ENCODE measurements at places on chromosomes 12 and 14. TPM values are rescaled to one million over a fixed set of nuclear protein-coding genes. Genes with fewer than 3 reads are reported as not detected.

C12orf42 gene
- polyA plus RNA-seq: not detected

NTF3 gene
- polyA plus RNA-seq: not detected

CLEC1A gene
- polyA plus RNA-seq: not detected

TAS2R30 gene
- not detected for polyA plus RNA-seq

RPL41 gene
- polyA plus RNA-seq: 9,815 TPM

DCN gene
- polyA plus RNA-seq: not detected

ZC2HC1C gene
- polyA plus RNA-seq: 2.7 TPM

TMEM132D gene
- not detected for polyA plus RNA-seq

CSRP2 gene
- polyA plus RNA-seq: 23.6 TPM

- no peak for DNase-seq
Observed at GRCh38 chr12:113474635-113475436, 3.2 kb upstream of the LHX5 start.

DNA sequence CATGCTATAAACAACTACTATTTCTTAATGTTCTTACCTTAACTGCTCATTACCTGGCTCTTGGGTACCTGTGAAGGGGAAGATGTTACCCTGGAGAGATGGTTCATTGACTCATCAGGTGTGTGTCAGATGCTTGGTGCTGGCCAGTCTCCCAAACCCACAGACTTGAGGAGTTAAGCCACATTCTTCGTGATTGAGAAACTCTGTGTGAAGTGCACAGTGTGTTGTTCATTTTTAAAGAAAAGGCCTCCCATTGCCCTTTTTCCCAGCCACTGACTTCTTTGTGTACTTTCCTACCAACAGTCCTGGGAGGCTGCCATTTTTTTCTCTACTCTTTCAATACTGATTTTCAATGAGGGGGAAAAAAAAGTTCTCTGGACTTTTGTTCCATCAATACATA is 3.2 kb downstream of the MGST1 start:
- DNase-seq: peak; percentile 81

DNA sequence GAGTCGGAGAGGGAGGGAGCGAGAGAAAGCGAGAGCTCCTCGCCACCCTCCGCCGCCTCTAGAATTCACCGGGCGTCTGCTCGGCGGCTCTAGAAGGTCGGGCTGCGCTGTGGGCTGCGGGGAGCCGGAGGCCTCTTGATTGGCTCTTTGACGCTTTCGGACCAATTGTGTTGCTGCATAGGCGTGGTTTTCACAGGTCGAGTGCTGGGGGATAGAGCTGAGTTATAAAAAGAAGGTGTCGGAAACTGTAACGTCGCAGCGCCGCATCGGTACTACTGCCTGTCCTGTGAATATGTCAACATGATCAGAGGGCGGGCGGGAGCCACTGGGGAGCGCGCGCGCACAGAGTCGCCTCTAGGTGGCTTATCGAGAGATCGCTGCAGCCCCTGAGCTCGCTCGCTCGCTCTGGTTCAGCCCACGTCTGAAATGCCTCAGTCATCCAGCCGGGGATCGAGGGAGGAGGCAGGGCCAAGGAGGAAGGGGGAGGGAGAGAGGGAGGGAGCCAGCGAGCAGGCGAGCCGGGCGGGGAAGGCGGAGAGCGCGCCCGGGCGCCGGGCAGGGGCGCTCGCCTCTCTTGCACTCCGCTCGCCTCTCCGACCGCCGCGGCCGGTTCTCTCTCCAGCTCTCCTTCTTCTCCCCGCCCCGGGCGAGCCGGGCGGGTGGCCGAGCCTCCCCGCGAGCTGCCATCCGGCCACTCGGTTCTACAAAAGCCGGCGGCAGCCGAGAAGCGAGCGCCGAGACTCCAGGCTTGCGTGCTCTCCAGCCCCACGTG is at the start of gene TBX3:
Gene TBX3, minus strand, starts transcription at position 78 of the 772 bp plus-strand sequence. CDS start 975 bp downstream, outside the sequence.
- DNase-seq: peak; percentile 100

DNA sequence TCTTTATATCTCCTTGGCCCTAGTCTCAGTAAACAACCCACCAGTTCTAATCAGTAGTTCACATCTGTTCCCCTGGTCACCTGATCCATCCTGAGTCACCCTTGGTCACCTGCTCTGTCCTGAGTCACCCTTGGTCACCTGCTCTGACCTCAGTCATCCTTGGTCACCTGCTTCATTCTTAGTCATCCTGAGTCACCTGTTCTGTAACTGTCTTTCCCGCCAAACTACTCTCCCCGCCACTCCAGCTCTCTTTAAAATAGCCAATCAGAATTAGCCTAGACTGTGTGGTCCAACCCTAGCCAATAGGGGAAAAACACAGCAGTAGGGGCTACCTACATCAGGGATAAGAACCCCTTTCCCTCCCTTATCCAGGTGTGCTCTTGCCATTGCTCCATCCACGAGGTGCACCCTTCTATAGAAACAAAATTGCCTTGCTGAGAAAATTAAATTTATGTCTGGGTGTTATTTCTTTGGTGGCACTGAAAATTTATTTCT is 245.4 kb upstream of the DIO3 start:
- DNase-seq: peak; percentile 48

GRCh38 chr12:113910751-113911272 is 55.3 kb downstream of the RBM19 start:
- no peak for DNase-seq

GRCh38 chr12:69129564-69129963 is 109.8 kb upstream of the CPSF6 start:
- DNase-seq: no peak

DNA sequence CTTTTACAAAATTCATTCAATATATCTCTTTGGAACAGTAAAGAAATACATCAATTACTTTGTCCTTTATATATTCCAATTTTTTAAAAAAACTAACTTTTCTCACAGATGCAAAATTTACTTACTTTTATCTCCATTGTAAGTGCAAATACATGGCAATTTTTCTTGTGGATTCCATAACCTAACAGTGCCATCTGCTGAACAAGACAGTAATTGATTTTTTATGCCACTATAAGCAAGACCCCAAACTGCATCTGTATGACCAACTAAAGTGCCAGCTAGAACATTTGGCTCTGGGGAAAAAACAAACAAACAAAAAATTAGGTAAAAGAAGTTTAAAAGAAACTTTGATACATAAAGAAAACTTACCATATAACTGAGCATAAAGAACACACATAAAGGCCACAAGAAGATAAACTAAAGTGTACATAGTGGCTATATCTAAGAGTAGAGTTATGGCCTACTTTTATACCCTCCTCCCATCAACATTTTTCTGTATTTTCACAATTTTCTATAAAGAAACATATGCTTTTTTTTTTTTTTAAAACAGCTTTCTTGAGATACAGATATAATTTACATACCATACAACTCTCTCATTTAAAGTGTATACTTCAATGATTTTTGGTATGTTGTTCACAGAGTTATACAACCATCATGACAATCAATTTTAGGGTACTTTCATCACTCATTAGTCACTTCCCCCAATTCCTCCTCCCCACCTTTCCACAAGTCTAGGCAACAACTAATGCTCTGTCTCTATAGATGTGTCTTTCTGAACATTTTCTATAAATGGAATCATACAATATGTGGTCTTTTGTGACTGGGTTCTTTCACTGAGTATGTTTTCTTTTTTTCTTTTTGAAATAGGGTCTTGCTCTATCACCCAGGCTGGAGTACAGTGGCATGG is 32.6 kb downstream of the COCH start:
- DNase-seq: no peak

DNA sequence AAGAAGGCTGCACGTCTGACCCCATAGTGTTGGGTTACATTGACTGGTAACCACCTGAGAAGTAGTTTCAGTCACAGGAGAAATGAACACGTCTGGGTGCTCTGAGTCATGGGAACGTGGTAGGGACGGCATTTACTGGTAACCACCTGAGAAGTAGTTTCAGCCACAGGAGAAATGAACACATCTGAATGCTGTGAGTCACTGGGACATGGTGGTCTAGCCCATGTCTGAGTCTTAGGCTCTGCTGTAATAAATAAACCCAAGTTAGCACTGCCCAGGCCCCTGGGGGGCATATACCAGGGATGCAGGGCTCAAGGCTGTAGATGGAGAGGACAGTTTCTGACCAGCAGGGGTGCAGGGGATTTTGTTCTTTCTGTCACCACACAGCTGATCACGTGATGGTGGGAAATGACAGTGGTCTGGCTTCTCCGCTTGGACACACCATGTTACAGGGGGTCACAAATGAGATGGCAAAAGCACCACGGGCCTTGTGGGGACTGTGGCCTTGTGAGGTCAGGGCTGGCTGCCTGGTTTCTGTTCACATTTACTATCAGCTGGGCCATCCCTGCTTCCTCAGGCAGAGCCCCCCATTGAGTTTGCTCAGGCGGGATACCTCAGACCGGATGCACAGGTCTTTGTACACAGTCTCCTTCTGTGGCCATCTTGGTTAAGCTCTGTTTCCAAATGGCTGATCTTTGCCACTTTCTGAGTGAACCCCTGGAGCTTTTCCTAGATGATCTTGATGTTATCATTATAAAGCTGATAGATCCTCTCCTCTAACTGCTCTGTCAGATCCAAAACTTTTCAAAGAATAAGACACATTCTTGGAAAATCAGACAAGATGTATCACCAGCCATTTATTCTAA is 9.8 kb upstream of the C12orf42 start:
- DNase-seq: no peak

- DNase-seq: peak; percentile 7
Observed at GRCh38 chr14:81710232-81710845, 176.7 kb upstream of the SEL1L start.

DNA sequence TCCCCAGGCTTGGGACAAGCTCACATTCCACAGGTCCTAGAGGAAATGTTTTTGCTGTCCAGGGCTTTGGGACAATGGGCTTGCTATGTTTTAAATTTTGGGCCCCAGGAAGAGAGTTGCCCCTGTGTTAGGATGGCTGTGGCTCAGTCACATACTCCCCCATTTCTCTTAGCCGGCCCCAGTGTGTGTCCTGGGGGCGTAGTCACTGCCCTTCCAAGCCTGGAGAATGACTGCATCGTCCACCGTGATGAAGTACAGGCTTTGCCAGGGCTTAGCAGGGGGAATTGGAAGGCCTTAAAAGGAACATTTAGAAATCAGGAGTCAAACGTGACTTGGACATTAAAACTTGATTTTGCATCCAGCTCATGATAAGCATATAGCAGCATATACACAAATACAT is 293.6 kb downstream of the CACNA1C start:
- no peak for DNase-seq

- no peak for DNase-seq
Observed at GRCh38 chr14:50425105-50425504, 28.4 kb upstream of the CDKL1 start.

GRCh38 chr12:122399592-122400373 is 22.7 kb downstream of the CLIP1 start:
- DNase-seq: peak; percentile 91

- DNase-seq: no peak
Observed at GRCh38 chr12:57011438-57012424, 4.6 kb downstream of the TAC3 start.

DNA sequence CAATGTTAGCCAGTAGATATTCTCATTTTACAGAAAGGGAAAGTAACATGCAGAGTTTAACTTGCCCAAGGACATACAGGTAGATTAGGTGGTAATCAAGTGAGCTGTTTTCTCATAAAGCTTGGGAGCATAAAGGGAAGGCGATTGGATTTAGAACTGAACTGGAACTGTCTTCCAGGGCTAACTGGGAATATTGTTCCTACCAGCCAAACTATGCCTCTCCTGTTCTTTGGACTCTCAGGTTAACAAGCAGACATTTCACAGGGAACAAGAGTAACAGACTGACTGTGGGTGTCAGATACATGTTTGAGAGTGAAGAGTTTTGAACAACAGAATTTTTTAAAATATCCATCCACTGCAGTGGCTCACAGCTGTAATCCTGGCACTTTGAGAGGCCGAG is 15.6 kb downstream of the VCPKMT start:
- DNase-seq: no peak

DNA sequence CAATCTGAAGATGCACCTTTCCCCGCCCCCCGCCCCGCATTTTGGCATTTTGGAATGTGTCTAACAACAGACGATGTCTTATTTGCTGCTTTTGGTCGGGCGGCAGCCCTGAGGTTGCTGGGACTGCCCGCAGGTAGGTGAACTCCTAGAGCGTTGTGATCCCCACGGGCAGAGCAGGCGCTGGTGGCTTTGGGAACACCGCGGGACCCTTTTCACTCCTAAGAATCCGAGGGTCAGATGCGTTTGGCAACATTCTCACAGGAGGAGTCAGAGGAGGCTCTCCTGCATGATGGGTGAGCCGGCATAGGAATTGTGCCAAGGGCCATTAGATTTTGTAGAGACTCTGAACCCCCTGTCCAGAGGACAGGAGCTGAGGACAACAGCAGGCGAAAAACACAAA is 41.9 kb downstream of the HCAR2 start:
- no peak for DNase-seq

DNA sequence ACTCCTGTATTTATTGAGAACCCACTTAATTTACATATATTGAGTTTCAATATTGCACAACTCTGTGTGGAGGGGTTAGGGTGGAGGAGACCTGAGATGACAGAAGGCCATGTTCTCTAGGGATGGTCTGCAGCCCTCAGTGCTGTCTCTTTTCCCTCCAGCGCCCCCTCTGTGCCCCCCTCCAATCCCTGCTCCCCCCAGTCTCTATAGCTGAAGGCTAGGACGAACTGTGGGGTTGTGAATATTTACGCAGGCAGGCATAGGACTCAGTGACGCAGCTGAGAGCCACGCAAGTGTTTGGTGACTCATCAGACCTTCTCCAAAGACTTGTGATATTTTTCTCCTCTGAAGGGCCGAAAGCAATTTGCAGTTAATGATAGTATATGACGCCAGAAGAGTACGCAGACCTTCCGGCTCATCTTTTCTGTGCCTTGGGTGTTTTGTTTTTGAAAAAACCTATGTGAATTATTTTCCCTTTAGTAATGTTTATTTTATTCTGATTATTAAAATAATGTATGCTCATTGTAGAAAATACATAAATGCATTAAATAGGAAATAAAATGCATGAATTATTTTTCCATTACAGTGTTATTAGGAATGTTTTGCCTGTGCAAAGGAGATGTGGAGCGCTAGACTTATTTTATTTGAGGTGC is 85.3 kb downstream of the SLC25A47 start:
- peak; percentile 80 for DNase-seq

DNA sequence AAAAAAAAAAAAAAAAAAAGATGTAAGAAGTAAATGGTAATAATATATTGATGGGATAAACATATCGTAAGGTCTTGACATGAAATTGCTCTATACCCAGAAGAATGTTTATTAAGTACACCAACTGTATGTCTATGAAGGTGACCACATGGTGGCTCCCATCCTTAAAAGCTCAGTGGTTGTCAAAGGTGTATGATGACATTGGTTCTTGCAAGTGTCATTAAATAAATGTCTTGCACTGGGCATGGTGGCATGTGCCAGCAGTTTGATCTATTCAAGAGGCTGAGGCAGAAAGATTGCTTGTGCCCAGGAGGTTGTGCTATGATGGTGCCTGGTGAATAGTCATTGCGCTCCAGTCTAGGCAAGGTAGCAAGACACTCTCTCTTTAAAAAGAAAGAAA is 10.4 kb downstream of the CCT2 start:
- no peak for DNase-seq

- DNase-seq: no peak
Observed at GRCh38 chr12:94240171-94240570, 91.8 kb downstream of the PLXNC1 start.

- no peak for DNase-seq
Observed at GRCh38 chr14:65318636-65319506, 93.7 kb upstream of the FUT8 start.

- no peak for DNase-seq
Observed at GRCh38 chr12:11707535-11707934, 58.1 kb downstream of the ETV6 start.

GRCh38 chr12:67854351-67854750 is 134.9 kb upstream of the IFNG-AS1 start:
- no peak for DNase-seq

Measured in A549 (cell line).